ENCODE measurements at places on chromosomes 3 and 15. TPM values are rescaled to one million over a fixed set of nuclear protein-coding genes. Genes with fewer than 3 reads are reported as not detected.

Gene SOX2
- not detected for total RNA-seq

Gene HRG
- total RNA-seq = not detected

Gene NDUFAF3
- total RNA-seq = 158 TPM

Gene MEF2A
- 27.2 TPM for total RNA-seq

Gene ANKUB1
- not detected for total RNA-seq

Gene GOLGA8J
- not detected for total RNA-seq

Gene ANXA2
- 4,790 TPM for total RNA-seq

Gene RETNLB
- total RNA-seq = not detected

Gene RASGRP1
- total RNA-seq = under 0.01 TPM

Gene ARNT2
- not detected for total RNA-seq

Gene HOMER2
- not detected for total RNA-seq

Gene ASB14
- not detected for total RNA-seq

Gene LRRN1
- not detected for total RNA-seq

Gene CAPN3
- 0.67 TPM for total RNA-seq

Gene MEGF11
- total RNA-seq = not detected

Gene ISLR2
- total RNA-seq = 0.13 TPM

Gene RAP2B
- 28.2 TPM for total RNA-seq

Gene CYP11A1
- total RNA-seq = not detected

All from mammary microvascular endothelial cell (primary cell).